GOT3 (cell line): ENCODE measurements at places on chromosomes 1 and 21.

DNA sequence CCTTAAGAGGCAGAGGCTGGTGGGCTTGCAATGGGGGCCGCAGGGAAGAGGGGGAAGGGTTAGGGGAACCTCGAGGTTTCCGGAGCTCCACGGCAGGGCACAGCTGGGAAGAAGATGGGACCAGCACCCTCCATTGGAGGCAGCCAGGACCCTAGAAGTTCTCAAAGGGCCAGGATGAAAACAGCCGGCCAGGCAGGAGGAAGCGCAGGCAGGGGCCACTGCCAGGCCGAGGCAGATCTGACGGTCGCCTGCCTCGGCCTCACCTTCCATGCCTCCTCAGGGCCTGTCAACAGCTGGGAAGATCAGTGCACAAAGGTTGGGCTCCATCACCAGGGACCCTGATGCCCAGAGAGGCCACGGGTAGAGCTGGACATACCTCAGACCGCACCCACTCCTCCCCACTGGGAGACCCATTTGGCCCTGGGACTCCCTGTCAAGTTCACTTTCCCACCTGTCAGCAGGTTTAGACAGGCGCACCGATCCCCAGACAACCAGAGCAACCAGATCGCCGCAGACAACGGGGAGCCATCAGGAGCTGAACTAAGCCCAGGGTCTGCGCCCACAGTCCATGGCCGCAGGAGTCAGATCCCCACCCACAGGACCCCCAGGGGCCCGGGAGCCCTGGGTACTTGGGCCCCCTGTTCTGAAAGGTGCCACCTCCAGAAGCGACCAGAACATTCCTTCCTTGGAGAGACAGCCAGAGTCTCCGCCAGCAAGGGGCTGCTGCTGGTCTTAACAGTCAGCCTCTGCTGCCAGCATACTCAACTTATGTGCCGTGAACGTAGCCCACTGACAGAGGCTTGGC lies 2.2 kb downstream of the SLC19A1 start:
- DNase-seq, result no peak

DNA sequence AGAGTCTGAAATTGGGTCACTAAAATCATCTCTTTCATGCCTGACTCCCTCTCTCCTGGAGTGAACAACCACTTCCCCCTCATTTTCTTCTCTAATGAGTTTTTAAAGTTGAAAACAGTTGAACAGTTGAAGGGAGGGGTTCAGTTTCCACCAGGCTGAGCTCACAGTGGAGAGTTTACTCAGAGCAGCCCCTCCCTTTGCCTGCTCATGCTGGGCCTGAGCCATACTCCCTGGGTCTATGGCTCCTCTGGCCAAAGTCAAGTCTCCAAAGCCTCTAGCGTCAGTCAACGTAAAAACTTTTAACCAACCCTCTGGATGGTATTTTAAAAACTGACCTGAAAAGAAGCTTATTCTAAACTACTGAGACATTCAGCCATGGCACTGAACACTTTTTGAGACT lies 100.8 kb upstream of the RNPC3 start:
- no peak for DNase-seq

DNA sequence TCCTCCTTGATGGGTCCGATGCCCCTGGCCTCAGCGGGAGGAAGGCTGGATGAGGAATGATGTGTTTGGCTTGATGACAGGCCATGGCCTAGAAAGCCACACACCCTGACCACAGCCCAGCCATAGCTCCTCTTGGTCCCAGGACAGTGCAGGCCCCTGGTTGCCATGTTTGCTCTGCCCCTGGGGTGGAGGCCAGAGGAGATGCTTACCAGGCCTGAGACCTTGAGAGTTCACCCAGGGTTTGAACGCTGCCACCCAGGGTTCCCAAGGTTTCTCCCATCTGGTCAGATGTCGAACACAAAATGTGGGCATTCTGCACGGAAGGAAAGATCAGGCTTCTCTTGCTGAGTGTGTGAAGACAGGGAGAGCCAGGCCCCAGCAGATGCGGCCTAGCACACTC lies 2.6 kb downstream of the C1orf226 start:
- no peak for DNase-seq

DNA sequence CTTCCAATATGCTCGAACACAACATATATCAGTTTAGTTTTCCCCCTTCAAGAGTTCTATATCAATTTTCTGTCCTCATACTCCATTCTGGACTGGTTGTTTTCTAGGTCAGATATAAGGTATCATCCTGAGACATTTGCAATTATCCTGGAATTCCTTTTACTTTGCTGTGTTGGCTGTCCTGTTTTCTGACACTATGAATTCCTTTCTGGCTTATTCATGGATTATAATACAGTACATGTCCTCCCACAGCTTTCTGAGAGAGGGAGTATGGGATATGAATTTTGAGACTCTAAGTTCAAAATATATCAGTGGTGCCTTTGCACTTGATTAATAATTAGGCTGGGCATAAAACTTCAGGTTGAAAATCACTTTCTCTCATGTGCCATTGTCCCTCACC lies 11.9 kb downstream of the PHTF1 start:
- no peak for DNase-seq

DNA sequence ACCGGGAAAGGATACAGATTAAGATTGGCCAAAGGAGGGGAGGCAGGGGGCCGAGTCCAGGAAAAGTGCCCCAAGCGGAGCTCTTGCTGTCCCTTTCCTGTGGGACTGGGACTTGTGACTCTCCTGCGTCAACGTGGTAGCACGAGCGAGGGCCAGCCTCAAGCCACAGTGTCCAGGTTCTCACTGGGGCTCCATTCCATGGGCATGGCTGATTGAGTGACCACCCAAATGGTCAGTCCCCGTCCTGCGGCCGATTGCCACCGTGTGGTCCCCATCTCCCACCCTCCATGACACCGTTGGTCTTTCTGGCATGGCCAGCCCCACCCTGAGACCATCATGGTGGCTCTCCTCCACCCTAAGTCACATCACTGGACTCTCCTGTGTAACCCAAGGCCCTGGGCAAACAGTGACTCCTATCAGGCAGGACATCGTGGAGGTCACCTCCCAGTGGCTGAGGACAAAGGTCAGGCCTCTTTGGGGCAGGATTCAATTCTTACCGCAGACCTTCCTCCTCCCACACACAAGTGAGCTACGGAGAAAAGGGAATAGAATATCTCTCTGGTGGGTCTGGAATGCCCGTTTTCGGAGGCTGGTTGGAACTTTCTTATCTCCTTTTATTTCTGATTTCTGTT lies 8.9 kb upstream of the C1orf174 start:
- DNase-seq, result no peak

GRCh38 chr1:23916209-23917131 lies 3.3 kb upstream of the CNR2 start:
- DNase-seq, result no peak

DNA sequence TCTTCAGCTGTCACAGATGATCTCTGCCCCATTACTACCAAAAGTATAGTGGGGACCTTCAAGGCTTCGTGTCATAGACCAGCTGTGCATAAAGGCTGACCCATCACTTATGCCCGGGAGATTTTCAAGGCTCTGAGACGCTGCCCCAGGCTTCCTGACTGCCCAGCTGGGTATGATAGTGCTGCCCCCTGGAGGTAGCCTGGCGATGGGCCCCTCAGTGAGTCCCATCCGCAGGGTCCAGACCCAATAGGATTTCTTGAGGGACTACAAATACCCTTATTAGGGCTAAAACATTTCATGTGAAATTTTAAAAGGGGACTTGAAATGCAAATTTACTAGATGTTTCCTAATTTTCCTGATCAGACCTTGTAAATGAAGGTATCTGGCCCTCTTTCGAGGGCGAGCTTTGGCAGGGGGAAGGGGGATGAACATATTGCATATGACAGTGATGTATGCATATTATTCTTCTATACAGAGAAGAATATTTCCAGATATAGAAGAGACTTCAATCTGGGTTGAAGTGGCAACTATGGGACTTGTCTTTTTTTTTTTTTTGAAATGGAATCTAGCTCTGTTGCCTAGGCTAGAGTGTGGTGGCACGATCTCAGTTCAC lies 11.7 kb upstream of the FCMR start:
- no peak for DNase-seq

GRCh38 chr1:65165269-65165993 lies 17.4 kb downstream of the AK4 start:
- DNase-seq, result no peak

- DNase-seq, result no peak
These were observed 143.3 kb upstream of the JUN start for GRCh38 chr1:58927041-58927721.

DNA sequence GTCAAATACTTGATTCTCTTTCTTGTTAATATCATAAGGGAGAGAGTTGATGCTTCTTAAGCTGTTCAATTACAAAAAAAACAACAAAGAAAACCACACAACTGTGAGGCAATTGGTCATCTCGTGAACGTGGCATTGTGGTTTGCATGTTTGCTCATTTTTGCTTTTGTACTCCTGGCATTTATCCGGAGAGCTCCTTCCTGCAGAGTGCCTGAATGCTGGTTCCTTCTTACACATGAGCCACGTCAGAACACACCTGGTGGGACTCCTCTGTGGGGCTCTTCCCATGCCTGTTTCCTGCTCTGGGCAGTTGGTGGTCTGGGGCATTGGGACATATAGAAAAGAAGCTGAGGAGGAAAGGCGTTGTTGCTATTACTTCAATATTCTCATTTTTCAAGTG lies 25.7 kb downstream of the KCNK1 start:
- no peak for DNase-seq

- DNase-seq, result no peak
These were observed 255.7 kb downstream of the OMA1 start for GRCh38 chr1:58290685-58291372.

GRCh38 chr1:42420911-42421585 lies 34.8 kb downstream of the ZMYND12 start:
- DNase-seq, result no peak

DNA sequence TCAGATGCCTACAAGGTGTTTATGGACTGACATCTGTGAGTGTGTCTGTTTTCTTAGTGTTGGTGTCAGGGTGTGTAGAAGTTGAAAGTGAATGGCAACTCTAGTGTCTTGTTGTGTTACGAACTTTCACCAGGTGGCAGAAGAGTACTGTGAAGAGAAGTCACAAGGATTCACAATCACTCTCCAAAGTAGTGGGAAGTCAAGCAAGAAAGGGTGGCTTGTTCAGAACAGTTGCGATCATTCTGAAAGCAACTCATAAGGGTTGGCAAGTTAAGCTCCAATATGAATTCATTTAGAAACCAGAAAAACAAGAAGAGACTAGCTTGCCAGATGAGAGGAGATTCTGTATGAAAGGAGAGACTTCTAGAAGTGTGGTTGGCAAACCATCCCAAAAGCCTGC lies 86.1 kb downstream of the FASLG start:
- peak; percentile 77 for DNase-seq

GRCh38 chr1:110466646-110467280 lies 15.8 kb downstream of the PROK1 start:
- DNase-seq, result no peak

DNA sequence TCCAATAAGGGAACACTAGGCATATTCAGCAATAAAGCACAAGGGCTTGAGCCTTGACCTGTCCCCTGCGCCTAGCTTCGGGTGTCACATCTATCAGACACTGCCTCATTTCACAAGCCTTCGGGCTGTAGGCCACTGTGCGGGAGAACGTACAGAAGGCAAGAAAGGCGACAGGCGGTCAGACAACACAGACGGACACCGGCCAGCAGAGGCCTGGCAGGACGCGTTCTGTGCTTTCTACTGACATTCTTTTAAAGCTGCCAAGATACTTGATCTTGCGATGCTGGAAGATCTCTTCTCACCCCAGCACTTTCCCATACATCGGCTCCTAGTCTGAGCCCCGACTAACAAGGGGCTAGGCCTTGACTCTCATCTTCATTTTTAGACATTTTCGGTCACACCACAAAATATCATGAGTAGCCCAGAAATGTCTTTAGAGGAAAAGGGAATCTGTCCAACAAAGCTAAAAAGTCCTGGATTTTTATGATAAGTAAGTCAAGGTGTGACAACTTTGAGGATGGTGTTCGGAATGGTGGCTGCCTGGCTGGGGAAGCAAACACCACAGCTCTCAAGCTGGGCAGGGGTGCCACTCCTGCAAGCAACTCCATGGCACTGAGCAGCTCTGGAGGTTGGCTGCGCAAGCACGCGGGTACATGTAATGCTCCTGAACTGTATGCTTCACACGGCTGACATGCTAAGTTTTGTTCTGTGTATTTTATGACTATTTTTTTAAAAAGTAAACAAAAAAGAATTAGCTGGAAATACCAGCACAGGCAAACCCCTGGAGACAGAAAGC lies 18.7 kb downstream of the RIPK4 start:
- DNase-seq, result no peak

- no peak for DNase-seq
These were observed 8.1 kb downstream of the PRMT2 start for GRCh38 chr21:46643379-46644177.

- DNase-seq, result no peak
These were observed 12.8 kb upstream of the FUBP1 start for GRCh38 chr1:77991638-77992037.

DNA sequence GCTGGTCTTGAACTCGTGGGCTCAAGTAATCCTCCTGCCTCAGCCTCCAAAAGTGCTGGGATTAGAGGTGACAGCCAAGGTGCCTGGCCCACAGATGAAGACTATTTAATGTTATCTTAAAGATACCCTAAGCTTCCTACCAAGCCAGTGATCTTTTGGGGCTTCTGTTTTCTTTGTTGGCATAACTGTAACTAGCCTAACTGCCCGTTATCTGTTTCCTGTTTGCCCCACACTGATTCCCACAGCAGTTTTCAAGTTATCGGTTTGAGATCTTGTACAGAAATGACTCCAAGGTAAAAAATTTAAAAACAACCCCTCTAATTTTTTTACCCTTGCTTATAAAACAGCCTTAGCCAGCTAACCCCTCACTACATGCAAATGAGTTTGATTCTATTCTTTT lies 12.4 kb downstream of the SELL start:
- no peak for DNase-seq

DNA sequence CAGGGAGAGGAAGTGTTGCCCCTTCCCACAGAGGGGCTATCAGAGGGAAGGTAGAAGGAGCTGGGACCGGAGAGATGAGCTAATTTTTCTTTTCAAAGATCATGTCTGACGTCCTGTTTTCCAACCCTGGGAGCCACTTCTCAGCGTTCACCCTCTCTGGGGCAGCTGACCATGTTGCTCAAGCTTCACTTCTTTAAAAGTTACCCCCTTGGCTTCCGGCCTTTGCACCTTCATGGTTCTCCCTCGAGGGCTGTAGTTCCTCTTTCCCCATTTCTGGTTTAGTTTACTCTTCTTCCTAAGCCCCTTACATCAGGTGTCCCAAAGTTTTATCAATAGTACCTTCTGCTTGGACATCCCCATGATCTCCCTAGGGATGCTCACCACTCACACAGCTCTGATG lies 23.8 kb upstream of the CSF1 start:
- DNase-seq, result no peak

GRCh38 chr1:114861384-114861783 lies 6.7 kb downstream of the SYCP1 start:
- no peak for DNase-seq

- DNase-seq, result no peak
These were observed 546.2 kb upstream of the ADGRL2 start for GRCh38 chr1:81254560-81254959.

GRCh38 chr1:156358641-156359040 lies 10.4 kb upstream of the RHBG start:
- DNase-seq, result no peak

- DNase-seq, result no peak
These were observed 656.8 kb upstream of the NCAM2 start for GRCh38 chr21:20341431-20341830.
